ENCODE measurements at places on chromosomes 7 and 10. TPM values are rescaled to one million over a fixed set of nuclear protein-coding genes. Genes with fewer than 3 reads are reported as not detected.

Gene TRIM4
- 16.6 TPM for polyA plus RNA-seq

Gene SVOPL
- not detected for polyA plus RNA-seq

Gene SLC16A12
- polyA plus RNA-seq = 2.5 TPM

Gene LRRTM3
- polyA plus RNA-seq = 2.0 TPM

Gene BICC1
- 20.9 TPM for polyA plus RNA-seq

- DNase-seq = peak; percentile 52
These were observed 614 bp upstream of the IFIT2 start for GRCh38 chr10:89301232-89301631.

DNA sequence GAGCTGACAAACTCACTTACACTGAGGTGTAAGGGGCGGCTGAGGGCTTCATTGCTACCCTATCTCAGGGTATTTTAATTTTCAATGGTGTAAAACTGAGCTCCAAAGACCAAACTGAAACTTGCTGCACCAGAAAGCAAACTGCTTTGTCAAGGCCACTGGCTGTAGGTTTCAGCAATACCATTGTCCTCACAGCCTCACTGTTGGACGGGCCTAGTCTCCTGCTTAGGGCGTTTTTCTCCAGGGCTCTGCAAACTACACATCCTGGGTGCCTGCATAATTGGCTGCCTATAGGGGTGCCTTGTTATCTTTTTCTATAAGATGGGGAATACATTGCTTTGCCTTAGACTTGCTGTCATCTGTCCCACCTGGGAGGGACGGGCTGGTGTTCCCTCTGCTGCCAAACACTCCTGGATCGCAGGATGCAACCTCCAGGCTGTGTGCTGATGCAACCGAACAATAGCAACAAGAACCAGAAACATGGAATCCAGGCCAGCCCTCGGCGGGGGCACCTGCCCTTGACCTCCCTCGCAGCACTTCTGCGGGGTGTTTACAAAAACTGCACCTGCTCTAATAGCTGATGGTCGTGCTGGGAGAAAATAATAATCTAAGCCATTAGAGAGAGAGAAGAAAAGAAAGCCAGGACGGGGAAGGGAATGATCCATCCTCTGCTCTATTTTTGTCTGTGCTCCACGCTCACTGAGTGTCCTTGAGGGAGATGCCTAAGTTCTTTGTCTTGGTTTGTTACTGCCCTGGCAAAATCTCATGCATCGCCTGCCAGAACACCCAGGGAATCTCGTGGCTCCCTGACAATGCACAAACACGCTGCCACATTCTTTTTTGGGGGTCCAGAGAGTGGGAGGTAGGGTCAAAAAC is 104.5 kb downstream of the GALNT17 start:
- DNase-seq = peak; percentile 43

DNA sequence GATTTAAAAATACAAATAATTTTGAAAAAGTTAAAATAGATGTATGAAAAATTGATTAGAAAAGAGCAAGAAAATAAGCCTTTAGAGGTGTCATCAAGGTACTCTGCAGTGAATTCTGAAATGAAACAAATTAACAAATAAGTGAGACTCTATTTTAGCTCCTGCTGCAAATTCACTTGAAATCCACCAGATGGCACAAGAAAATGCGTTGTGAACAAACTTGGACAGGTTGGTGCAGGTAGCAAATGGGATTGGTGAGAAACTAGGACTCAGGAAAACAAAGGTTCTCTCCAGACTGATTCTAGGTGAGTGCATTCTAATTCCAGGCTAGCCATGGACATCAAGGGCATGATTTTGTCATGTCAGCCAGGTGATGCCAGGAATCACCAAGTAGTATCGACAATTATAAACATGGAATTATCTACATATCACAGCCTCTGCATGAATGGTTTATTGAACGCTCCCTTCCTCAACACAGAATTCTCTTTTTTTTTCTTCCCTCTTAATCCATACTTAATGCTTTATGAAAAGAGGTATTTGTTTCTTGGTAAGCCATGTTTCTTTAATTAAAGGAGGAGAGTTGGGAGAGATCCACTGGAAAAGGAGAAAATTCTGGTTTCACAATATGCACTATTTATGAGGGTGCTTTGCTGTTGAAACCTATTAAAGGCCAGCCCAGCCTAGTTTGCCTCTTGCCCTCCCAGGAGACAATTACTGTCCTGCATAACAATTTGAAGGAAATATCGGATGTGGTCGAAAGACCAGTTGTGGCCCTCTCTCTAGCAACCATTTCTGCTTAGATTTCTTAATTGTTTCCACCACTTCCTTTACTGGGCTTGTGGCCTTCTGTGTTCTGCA is 118.1 kb downstream of the ZNF365 start:
- DNase-seq = no peak
